ENCODE measurements at places on chromosomes 12 and 14.

GRCh38 chr12:2959192-2959504 lies at the start of gene TEAD4:
TEAD4 (plus strand) TSS chr12:2959397.
- DNase-seq, result no peak

DNA sequence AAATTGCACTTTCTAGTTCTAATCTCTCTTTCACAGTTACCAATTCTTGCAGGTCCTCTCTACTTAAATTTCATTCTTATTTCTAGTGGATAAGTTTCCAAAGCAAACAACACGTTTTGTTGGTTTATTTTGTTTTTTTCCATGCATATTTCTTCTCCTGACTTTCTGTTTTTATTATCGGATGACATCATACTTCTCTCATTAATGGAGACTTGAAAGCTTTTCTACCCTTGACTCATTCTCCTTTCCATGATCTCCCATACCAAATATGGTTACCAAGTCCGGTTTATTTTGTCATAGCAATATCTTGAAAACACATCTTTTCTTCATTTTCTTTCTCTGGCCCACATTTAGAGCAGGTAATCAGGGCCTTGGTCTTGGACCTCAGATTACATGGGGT lies 796.5 kb downstream of the GALC start:
- DNase-seq, result no peak

GRCh38 chr12:110856542-110856941 lies 9.8 kb downstream of the CCDC63 start:
- DNase-seq, result no peak

- no peak for DNase-seq
Measured at GRCh38 chr14:98941481-98941880, 330.5 kb downstream of the BCL11B start.

DNA sequence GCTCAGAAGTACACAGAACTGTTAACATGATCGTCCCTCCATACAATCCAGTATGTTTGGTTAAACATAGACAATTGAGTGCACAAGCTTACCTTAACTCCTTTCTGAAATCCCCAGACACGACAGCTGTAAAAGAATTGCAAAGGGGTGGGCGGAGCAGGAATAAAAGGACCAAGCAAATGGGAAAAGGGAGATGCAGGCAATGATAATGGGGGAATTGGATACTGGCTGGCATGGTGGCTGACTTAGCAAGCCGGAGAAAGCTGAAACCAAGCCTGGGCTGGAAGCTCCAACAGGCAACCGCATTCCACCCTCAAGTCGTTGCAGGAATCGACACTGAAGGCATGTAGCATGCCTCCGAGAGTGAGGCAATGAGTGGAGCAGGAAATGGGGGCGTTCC lies 96.8 kb upstream of the TMEM132C start:
- DNase-seq, result no peak

- no peak for DNase-seq
Measured at GRCh38 chr12:122996188-122996601, 15.7 kb downstream of the ARL6IP4 start.

DNA sequence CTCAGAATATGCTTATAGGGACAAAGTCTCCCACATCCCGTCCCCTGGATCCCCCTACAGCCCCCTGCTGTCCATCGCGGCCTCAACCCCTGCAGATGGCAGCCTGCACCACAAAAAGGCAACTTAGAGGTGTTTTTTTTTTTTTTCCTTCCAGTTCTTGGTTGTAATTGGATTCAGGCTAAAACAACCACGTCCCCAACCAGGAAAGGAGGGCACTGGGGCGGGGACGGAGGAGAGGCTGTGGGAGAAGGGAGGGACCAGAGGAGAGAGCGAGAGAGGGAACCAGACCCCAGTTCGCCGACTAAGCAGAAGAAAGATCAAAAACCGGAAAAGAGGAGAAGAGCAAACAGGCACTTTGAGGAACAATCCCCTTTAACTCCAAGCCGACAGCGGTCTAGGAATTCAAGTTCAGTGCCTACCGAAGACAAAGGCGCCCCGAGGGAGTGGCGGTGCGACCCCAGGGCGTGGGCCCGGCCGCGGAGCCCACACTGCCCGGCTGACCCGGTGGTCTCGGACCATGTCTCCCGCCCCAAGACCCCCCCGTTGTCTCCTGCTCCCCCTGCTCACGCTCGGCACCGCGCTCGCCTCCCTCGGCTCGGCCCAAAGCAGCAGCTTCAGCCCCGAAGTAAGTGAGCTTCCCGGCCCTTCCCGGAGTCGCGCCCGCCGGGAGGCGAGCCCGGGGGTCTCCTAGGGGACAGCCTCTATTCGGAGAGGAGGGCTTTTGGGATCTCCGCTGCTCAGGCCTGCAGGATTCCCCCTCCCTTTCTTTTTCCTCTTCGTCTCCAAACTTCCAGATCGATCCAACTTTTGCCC lies at the start of gene MMP14:
TSS of gene MMP14 (plus strand) at position 285 of the 813 bp plus-strand sequence. CDS start at position 518, 233 bp downstream.
- no peak for DNase-seq

DNA sequence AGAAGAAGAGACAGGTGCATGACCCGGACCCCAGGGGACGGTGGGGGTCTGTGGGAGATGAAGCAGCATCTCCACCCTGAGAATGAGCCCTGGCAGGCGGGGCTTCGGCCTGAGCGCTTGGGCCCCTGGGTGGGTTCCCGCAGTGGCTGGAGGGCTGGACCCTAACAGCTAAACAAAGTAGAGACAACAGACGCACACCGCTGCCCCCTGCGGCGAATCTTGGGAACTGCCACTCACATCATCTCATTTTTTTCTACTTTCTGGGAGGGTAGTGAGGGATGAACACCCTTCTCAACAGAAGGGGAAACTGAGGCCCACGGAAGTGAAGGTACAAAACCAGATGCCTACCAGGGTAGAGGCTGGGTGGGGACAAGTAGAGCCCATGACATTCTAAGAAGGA lies 104.7 kb downstream of the RFLNA start:
- no peak for DNase-seq

DNA sequence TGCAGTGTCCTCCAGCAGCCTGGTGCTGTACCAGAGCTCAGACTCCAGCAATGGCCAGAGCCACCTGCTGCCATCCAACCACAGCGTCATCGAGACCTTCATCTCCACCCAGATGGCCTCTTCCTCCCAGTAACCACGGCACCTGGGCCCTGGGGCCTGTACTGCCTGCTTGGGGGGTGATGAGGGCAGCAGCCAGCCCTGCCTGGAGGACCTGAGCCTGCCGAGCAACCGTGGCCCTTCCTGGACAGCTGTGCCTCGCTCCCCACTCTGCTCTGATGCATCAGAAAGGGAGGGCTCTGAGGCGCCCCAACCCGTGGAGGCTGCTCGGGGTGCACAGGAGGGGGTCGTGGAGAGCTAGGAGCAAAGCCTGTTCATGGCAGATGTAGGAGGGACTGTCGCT lies 15.2 kb downstream of the C12orf43 start:
- no peak for DNase-seq

GRCh38 chr12:129903092-129903945 lies 506 bp downstream of the TMEM132D start:
- no peak for DNase-seq

Data from activated CD4-positive, alpha-beta T cell treated with anti-CD3 and anti-CD28 coated beads, Interleukin-2, amount 50 U/mL, for 24 hours (primary cell).